ENCODE measurements at places on chromosomes 5 and 9. TPM values are rescaled to one million over a fixed set of nuclear protein-coding genes. Genes with fewer than 3 reads are reported as not detected.

Gene PRR16
- not detected for total RNA-seq

DNA sequence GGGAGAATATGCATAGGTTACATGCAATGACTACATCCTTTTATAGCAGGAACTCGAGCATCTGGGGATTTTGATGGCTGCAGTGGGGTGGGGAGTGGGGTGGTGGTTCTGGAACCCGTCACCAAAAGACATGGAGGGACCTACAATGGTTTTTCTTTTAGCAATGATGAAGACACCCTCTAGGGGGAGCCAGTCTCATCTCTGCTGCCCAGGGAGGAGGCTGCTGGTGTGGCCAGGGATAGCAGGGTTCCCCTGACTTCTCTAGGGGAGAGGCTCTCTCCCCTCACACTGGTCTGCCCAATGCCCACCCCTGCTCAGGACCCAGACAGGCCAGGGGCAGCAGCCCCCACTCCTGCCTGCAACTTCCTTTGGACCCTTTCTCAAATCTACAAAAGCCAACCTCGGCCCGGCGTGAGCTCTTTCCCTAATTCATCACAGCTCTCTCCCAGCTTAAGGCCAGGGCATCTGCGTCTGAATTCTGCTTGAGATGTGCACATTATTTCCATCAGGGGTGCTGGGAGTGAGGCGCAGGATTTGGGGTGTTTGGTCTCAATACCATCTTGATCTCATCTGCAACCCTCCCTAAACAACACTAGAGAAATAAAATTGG is 73.6 kb upstream of the RETREG1 start:
- H3K4me1 ChIP-seq: no peaks in the 10 kb centered on the region
- no peak overlapping the region for H3K4me3 ChIP-seq
- H3K36me3 ChIP-seq: no peaks in the 10 kb centered on the region
- DNase-seq: peak; percentile 49
- no peak overlapping the region for H3K27ac ChIP-seq

GRCh38 chr5:1245905-1246576 is 20.9 kb downstream of the SLC6A18 start:
- H3K36me3 ChIP-seq: no peaks in the 10 kb centered on the region
- no peak overlapping the region for H3K27ac ChIP-seq
- H3K4me1 ChIP-seq: no peaks in the 10 kb centered on the region
- DNase-seq: no peak
- peaks cover 7% of the 10 kb centered on the region for H3K27me3 ChIP-seq

- peaks cover 4% of the 10 kb centered on the region for H3K27me3 ChIP-seq
- no peaks in the 10 kb centered on the region for H3K4me1 ChIP-seq
- H3K4me3 ChIP-seq: no peak overlapping the region
- no peak overlapping the region for H3K27ac ChIP-seq
- no peak for DNase-seq
These were observed 10.4 kb upstream of the CMBL start for GRCh38 chr5:10317825-10318682.

Gene ALAD
- 26.0 TPM for total RNA-seq

- H3K4me3 ChIP-seq: no peak overlapping the region
- peak overlapping the region; percentile 55 for H3K27ac ChIP-seq
- H3K4me1 ChIP-seq: peaks cover 21% of the 10 kb centered on the region
- no peaks in the 10 kb centered on the region for H3K36me3 ChIP-seq
These were observed 36.3 kb downstream of the CXXC5 start for GRCh38 chr5:139684350-139684880.

GRCh38 chr5:138668451-138669380 is 84.5 kb upstream of the CTNNA1 start:
- peak; percentile 81 for DNase-seq
- H3K36me3 ChIP-seq: no peaks in the 10 kb centered on the region
- H3K4me3 ChIP-seq: no peak overlapping the region
- peaks cover 77% of the 10 kb centered on the region for H3K27me3 ChIP-seq

DNA sequence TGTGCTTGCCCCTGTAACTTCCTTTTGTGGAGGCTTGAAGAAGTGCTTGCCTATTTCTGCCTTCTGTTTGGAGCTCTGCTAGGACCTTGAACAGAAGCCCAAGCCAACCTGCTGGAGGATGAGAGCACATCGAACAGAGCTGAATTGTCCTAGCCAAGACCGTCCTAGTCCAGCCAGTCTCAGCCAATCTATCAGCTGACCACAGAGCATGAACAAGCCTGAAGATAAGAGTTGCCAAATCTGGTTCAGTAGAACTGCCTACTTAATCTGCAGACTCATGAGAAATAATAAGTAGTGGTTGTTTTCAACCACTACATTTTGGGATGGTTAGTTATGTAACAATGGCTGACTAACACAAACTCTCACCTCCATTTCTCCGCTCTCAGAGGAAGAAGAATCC is 4.4 kb upstream of the SNX2 start:
- DNase-seq: no peak
- no peaks in the 10 kb centered on the region for H3K36me3 ChIP-seq
- H3K27ac ChIP-seq: no peak overlapping the region
- H3K27me3 ChIP-seq: peaks cover 24% of the 10 kb centered on the region
- peaks cover 6% of the 10 kb centered on the region for H3K4me1 ChIP-seq
- H3K4me3 ChIP-seq: no peak overlapping the region

DNA sequence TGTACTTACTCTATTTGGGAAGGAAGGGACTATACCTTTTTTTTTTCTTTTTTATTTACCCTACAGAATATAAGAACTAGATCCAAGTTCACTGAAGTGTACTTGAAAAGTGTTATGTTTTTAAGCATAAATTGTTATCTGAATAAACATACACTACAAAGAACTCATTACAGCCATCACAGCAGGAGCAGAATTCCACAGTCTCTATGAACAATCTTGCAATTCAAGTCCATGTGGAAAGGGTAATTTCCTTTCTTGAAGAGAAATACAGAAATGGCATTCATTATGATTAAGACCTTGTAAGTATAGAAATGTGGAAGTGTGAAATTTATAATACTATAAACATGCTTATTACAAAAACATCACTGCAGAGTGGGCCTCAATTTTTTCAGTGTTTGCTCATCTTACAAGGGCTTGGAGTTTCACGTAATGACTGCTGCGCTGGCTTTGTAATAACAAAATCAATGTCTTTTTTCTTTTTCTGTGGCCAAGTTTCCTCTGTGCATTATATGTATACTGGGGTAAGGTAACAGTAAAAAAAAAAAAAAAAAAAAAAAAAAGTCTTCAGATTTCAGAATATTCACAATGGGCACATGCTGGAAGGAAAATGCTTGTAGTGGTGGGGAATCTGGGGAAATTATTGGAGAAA is 77.0 kb upstream of the GNA14 start:
- H3K36me3 ChIP-seq: peaks cover 45% of the 10 kb centered on the region
- H3K27ac ChIP-seq: no peak overlapping the region
- peaks cover 17% of the 10 kb centered on the region for H3K4me1 ChIP-seq
- no peak overlapping the region for H3K4me3 ChIP-seq
- DNase-seq: no peak
- no peaks in the 10 kb centered on the region for H3K27me3 ChIP-seq

Gene SLC34A1
- 2.1 TPM for total RNA-seq

Gene GABRA1
- total RNA-seq: not detected

GRCh38 chr9:110994771-110995241 is 43.5 kb downstream of the LPAR1 start:
- H3K27ac ChIP-seq: no peak overlapping the region
- no peak overlapping the region for H3K4me3 ChIP-seq
- peaks cover 2% of the 10 kb centered on the region for H3K27me3 ChIP-seq
- no peaks in the 10 kb centered on the region for H3K4me1 ChIP-seq
- no peaks in the 10 kb centered on the region for H3K36me3 ChIP-seq
- DNase-seq: no peak

DNA sequence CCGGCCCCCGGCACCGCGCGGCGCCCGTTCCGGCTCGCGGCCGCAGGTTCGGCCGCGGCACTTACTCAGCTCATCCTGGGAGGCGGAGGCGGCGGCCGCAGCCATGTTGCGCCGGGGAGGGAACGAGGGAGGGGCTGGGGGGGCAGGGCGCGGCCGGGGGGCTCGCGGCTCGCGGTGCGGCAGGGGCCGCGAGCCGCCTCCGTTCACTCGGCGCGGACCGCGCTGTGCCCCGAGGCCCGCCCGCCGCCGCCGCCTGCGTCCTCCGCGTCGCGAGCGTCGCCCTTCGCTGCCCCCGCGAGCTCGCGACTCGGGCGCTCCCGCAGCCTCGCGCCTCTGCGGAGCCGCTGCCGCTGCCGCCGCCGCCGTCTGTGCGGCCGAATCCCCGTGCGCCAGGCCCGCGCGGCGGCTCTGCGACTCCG is 735 bp downstream of the ECPAS start:
- H3K4me3 ChIP-seq: peak overlapping the region; percentile 18
- H3K27me3 ChIP-seq: peaks cover 3% of the 10 kb centered on the region
- H3K27ac ChIP-seq: no peak overlapping the region

GRCh38 chr5:95152535-95152934 is 132.4 kb downstream of the MCTP1 start:
- no peaks in the 10 kb centered on the region for H3K36me3 ChIP-seq
- H3K27ac ChIP-seq: no peak overlapping the region
- no peak overlapping the region for H3K4me3 ChIP-seq
- H3K27me3 ChIP-seq: no peaks in the 10 kb centered on the region

Gene HAVCR2
- 78.7 TPM for total RNA-seq

Gene PCDHB8
- total RNA-seq: not detected

- no peaks in the 10 kb centered on the region for H3K4me1 ChIP-seq
- H3K27ac ChIP-seq: no peak overlapping the region
- H3K27me3 ChIP-seq: peaks cover 16% of the 10 kb centered on the region
- no peaks in the 10 kb centered on the region for H3K36me3 ChIP-seq
- no peak for DNase-seq
These were observed 25.4 kb downstream of the ABLIM3 start for GRCh38 chr5:149166591-149167100.

- no peaks in the 10 kb centered on the region for H3K36me3 ChIP-seq
- no peak overlapping the region for H3K4me3 ChIP-seq
- peaks cover 9% of the 10 kb centered on the region for H3K4me1 ChIP-seq
- no peak overlapping the region for H3K27ac ChIP-seq
- no peak for DNase-seq
- peaks cover 8% of the 10 kb centered on the region for H3K27me3 ChIP-seq
These were observed 223.5 kb downstream of the ROR2 start for GRCh38 chr9:91726406-91727100.

DNA sequence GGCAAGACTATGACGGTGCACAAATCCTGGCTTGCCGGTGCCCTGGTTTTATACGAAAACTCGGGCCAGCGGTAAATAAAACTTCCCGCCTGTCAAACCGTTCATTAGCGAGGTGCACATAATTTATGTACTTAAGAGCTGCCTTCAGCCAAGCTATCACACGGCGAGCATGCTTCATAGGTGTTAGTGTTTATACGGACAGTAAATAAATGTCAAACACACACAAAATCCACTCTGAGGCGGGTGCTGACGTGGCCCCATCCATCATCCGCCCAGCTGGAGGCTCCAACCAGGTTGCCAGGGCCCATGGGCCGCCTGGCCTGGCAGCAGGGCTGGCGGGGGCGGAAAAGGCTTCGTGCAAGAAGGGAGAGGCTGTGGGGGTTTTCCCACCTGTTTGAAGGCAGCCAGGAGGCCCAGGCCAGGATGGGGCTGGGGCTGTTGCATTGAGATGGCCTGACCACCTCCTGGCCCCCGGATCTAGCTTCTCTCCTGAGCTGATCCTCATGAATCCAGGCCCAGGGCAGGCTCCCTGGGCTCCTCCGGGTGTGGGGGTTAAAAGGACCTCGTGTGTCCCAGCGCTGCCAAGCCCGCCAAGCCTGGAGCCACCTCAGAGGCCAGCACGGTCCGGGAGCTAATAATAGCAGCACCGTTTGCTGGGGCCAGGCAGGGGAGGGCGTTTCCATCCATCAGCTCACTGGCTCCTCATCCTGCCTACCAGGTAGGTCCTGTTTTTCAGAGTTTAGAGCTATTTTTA is 43.2 kb downstream of the BARX1 start:
- H3K27ac ChIP-seq: no peak overlapping the region
- peaks cover 8% of the 10 kb centered on the region for H3K27me3 ChIP-seq
- H3K4me1 ChIP-seq: peaks cover 2% of the 10 kb centered on the region
- no peak overlapping the region for H3K4me3 ChIP-seq
- no peak for DNase-seq

Gene NSG2
- total RNA-seq: not detected

DNA sequence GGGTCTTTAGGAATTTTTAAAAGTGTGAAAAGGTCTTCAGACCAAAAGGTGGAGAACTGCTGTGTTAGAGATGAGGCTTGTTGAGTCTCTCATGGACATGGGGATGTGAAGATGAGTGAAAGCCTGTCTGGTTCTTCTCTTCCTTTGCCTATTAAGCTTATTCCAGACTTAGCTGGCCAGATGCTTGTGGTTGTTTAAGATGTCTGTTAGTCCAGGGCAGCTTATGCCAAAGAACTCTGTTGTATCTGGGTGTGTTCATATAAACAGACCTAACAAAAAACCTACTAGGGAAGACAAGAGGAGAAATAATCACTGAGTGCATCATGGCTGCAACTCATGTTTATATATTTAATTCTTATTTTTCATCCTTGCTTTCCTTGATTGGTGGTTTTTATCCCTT is 57.5 kb upstream of the NCS1 start:
- H3K4me3 ChIP-seq: no peak overlapping the region
- H3K36me3 ChIP-seq: peaks cover 15% of the 10 kb centered on the region
- H3K27me3 ChIP-seq: no peaks in the 10 kb centered on the region
